NCI-H187 treated with DMSO at 0.1 percent for 48 hours (cell line): ENCODE measurements at places on chromosomes 6 and 20.

- no peak for DNase-seq
These were observed 422.6 kb downstream of the HTR1B start for GRCh38 chr6:77040568-77041195.

DNA sequence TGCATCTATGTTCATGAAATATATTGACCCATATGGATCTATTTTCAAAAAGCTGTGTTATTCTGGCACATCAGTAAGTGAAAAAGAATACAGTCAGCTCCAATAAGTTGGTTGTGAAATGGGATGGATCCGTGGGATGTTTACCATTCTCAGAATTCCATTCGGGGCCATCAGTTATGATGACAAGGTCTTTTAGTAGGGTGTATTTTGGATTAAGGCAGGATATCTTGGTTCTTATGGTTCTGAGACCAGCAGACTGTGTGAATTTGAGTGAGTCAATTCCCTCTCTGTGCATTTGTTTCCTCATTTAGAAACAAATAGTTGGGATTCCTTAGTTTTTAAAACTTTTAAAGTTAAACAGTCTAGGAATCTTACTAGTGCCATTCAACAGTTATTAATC is 287.4 kb downstream of the CD109 start:
- DNase-seq = no peak

- DNase-seq = no peak
These were observed 29.1 kb downstream of the ZDHHC14 start for GRCh38 chr6:157410045-157410444.

GRCh38 chr6:14828201-14828611 is 417.7 kb upstream of the JARID2 start:
- DNase-seq = no peak

GRCh38 chr20:23200914-23201313 is 114.8 kb upstream of the CD93 start:
- no peak for DNase-seq
